ENCODE measurements at places on chromosomes 16 and 17.

DNA sequence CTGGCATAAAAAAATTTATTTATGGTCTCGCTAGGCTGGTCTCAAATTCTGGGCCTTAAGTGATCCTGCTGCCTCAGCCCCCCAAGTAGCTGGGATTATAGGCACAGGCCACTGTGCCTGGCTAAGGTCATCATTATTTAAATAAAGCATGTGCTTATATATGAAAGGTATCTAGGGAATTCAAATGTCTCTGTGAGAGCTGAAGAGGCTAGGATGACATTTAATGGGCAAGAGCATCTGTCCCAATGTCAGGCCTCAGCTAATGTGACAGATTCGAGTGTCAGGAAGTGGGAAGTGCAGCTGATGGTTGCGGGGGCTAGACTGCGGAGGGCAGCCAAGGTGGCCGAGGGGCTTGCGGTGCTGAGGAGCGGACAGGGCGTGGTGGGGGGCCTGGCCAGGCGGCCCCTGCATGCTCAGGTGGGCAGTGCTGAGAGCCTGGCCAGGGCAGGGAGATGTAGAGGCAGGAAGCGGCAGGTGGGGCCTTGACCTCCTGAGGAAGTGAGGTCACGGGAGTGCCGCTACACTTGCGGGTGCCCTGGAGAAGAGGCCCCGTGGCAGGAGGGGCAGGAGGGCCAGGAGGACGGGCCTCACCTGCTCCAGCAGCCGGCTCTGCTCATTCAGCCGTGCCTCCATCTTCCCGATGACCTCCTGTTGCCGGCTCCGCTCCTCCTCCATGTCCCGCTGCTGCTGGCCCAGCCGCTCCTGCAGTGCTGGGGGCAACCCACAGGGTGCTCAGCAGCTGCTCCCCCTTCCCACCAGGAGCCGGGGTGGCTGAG is 12.6 kb upstream of the MRPL38 start:
- no peak for DNase-seq

- no peak for DNase-seq
Observed at GRCh38 chr16:78291604-78292003, 192.2 kb downstream of the WWOX start.

GRCh38 chr17:68296217-68297191 is 5.2 kb downstream of the ARSG start:
- no peak for DNase-seq

DNA sequence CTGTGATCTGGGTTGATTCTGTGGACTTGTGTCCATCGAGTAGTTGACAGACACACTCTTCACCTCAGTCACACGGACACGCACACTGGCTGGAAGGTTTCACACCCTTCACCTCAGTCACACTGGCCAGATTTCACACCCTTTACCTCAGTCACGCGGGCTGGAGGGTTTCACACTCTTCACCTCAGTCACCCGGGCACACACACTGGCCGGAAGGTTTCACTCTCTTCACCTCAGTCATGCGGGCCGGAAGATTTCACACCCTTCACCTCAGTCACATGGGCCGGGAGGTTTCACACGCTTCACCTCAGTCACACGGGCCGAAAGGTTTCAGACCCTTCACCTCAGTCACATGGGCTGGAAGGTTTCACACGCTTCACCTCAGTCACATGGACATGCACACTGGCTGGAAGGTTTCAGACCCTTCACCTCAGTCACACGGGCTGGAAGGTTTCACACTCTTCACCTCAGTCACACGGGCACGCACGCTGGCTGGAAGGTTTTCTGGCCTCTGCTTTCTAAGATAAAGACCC is 96.2 kb downstream of the PGS1 start:
- DNase-seq = no peak

DNA sequence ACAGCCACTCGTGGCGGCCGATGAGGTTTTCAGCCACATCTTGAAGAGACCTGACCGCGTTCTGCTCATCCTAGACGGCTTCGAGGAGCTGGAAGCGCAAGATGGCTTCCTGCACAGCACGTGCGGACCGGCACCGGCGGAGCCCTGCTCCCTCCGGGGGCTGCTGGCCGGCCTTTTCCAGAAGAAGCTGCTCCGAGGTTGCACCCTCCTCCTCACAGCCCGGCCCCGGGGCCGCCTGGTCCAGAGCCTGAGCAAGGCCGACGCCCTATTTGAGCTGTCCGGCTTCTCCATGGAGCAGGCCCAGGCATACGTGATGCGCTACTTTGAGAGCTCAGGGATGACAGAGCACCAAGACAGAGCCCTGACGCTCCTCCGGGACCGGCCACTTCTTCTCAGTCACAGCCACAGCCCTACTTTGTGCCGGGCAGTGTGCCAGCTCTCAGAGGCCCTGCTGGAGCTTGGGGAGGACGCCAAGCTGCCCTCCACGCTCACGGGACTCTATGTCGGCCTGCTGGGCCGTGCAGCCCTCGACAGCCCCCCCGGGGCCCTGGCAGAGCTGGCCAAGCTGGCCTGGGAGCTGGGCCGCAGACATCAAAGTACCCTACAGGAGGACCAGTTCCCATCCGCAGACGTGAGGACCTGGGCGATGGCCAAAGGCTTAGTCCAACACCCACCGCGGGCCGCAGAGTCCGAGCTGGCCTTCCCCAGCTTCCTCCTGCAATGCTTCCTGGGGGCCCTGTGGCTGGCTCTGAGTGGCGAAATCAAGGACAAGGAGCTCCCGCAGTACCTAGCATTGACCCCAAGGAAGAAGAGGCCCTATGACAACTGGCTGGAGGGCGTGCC is 30.1 kb downstream of the CIITA start:
- no peak for DNase-seq

DNA sequence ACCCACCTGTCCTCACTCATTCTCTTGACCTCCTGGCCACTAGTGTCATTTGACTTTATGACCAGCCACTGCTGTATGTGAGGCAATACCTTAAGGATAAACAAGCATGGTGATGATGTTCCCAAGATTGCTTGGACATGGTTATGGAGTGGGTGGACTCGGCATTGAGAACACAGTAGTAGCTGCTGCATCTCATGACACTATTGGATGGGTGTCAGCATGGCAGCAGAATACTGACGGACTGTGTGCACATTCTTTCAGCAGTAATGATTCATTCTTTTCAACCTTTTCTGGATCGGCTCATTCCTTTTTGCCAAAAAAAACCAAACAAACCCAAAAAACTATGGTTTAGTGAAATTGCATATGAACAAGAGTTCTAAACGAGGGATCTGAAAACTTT is 13.5 kb downstream of the SPECC1 start:
- DNase-seq = no peak

GRCh38 chr16:16076423-16076813 is 127.0 kb downstream of the ABCC1 start:
- DNase-seq = no peak

GRCh38 chr17:7192271-7192937 is 13.2 kb upstream of the ASGR1 start:
- DNase-seq = no peak

GRCh38 chr17:73436954-73437353 is 125.2 kb upstream of the CDC42EP4 start:
- DNase-seq = no peak

DNA sequence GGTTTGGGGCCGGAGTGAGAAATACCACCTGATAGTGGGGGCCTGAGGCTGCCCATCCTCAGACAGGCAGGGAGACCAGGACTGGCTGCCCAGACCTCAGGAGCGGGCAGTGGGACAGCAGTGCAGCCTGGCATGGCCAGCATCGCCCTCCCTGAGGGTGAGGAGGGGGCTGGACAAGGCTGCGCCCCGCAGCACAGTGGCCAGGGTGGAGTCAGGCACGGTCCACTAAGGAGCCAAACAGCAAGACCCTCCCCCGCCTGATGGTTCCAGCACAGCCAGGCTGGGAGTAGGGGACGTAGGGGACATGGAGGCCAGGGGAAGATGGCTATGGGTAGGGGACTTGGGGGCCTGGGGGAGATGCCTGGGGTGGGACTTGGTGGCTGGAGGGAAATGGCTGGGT is 3.3 kb downstream of the ZNF598 start:
- DNase-seq = no peak

- DNase-seq = no peak
Observed at GRCh38 chr16:67942200-67942509, 1.8 kb downstream of the LCAT start.

DNA sequence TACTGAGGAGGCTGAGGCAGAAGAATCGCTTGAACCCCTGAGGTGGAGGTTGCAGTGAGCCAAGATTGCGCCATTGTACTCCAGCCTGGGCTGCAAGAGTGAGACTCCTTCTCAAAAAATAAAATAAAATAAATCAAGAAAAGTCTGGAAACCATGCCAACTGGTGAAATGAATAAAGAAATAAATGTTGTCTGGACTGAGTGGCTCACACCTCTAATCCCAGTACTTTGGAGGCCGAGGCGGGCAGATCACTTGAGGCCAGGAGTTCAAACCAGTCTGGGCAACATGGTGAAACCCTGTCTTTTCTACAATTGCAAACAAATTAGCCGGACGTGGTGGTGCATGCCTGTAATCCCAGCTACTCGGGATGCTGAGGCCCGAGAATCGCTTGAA is 744 bp upstream of the LRRC37A3 start:
- no peak for DNase-seq

- DNase-seq = no peak
Observed at GRCh38 chr16:66617728-66618127, 13.2 kb downstream of the CMTM3 start.

DNA sequence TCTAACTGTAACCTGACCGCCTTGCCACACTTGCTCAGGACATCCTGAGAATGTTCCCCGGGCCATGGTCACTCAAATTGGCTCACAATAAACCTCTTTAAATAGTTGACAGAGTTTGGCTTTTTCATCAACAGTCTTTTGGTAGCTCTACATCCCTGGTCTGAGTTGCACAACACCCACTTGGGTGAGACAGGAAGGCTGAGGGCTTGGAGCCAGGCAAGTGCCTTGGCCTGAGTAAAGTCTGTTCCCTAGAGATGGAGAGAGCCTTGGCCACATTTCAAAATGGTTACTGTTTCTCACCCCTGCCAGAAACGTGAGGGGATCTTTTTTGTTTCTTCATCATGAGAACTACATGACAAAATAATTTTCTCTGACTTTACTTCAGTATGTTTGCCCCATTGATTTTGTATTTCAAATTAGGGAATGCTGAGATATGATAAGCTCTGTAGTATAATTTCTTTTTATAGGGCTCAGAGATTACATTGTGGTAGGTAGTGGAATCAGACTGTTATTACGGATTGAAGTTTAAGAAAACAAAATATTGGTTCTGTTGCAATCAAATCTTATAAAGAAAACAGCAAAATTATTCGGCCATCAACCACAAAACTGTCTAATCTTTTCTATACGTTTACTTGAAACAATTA is 53.9 kb upstream of the NETO2 start:
- no peak for DNase-seq

- no peak for DNase-seq
Observed at GRCh38 chr16:83781-84615, 6.0 kb downstream of the MPG start.

GRCh38 chr17:42249681-42250446 is 26.3 kb downstream of the STAT5B start:
- no peak for DNase-seq

Measured in T1000 (cell line).